Endothelial cell (in vitro differentiated cells): ENCODE measurements at places on chromosomes 12 and 14.

GRCh38 chr12:13784504-13784903, 196.9 kb downstream of the GRIN2B start:
- DNase-seq = no peak

DNA sequence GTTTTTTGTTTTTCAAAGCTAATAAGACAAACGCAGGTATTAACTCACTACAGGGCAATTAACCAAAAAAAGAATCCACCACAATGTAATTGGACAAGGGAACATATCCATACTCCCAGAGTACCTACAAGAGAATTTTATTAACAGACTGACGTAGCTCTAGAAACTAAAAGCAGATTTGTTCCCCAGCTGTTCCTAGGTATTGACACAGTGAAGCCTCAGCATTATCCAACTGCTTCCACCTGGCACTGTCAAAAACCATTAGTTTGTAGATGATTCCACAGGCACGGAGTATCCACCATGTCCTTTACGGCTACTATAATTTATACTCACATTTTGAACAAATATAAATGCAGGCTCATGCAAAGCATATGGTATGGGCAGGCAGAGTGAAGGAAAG, 22.3 kb downstream of the PPM1H start:
- no peak for DNase-seq

- no peak for DNase-seq
Measured at GRCh38 chr14:104220215-104221070, 82.1 kb downstream of the KIF26A start.

DNA sequence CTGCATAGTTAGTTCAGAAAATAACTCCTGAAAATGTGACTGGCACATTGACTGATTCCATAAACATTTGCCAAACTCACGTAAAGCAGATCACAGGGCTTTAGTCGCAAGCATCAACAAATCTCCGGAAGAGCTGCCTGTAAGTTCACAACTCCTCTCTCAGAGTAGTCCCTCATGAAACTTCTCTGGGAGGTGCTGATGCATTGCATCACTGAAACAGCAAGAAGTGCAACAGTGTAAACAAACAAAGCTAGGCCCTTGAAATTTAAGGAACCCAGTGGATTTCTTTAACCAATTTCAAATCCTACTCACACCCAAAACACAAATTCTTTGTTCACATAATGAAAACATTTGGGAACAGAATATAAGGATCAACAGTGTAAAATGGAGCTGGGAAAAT, 1691.7 kb upstream of the FLRT2 start:
- DNase-seq = no peak

GRCh38 chr12:91769736-91770135, 375.9 kb downstream of the BTG1 start:
- no peak for DNase-seq

DNA sequence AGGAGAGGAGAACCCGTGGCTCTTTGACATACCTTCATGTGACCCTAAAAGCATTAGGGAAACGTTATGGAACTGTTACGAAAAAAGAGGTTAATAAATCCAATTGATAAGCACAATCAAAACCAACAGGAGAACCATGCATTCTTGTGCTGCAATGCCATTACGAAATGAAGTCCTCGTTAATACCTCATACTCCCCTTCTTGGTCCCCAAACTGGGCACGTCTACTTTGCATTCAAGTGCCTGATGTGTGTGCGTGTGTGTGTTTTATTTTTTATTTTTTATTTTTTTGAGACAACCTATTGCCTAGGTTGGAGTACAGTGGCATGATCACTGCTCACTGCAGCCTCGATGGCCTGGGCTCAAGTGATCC, 150.0 kb downstream of the ETV6 start:
- DNase-seq = no peak

GRCh38 chr12:94648578-94648977, 1.8 kb downstream of the TMCC3 start:
- DNase-seq = no peak

DNA sequence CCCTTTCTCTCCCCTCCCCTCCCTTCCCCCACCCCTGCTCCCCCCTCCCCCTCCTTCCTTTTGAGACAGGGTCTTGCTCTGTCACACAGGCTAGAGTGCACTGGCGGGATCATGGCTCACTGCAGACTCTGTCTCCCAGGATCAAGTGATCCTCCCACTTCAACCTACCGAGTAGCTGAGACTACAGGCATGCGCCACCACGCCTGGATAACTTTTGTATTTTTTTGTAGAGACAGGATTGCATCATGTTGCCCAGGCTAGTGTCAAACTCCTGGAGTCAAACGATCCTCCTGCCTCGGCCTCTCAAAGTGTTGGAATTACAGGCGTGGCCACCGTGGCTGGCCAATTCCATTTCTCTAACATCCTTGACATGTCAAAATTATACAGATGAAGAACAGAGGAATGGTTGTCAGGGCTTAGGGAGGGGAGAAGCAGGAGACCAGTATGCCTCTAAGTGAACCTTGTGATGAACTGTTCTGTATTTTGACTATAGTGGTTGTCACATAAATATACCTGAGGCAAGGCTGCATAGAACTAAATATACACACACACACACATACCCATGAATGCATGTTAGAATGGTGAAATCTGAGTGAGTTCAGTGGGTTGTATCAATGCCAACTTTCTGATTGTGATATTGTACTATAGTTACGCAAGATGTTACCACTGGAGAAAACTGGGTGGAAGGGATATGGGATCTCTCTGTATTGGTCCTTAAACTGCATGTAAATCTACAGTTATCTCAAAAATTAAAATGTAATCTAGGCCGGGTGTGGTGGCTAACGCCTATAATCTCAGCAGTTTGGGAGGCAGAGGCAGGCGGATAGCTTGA, 3.6 kb upstream of the CFAP73 start:
- no peak for DNase-seq

- no peak for DNase-seq
Measured at GRCh38 chr12:19945559-19946435, 422.5 kb upstream of the PDE3A start.

- no peak for DNase-seq
Measured at GRCh38 chr14:54447231-54447692, 6.1 kb upstream of the CNIH1 start.

- DNase-seq = no peak
Measured at GRCh38 chr12:127398016-127398710, 868.8 kb upstream of the TMEM132C start.

DNA sequence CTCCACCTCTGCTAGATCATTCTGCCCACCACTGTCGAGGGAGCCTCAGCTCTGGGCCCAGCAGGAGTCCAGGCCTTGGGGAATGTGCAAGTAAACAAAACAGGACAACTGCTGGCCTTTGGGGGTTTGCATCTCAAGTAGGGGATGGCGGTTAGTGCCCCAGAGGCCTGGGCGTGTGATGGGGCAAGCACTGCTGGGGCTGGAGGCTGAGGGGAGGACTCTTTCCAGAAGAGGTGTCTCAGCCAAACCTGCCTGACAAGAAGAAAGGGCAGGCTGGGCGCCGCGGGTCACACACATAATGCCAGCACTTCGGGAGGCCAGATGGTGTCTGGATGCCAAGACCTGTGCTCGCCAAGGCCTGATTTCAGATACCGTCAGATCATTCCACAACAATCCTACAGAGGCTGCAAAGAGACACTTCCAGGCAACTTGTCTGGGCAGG, 8.6 kb upstream of the ALDH2 start:
- no peak for DNase-seq

DNA sequence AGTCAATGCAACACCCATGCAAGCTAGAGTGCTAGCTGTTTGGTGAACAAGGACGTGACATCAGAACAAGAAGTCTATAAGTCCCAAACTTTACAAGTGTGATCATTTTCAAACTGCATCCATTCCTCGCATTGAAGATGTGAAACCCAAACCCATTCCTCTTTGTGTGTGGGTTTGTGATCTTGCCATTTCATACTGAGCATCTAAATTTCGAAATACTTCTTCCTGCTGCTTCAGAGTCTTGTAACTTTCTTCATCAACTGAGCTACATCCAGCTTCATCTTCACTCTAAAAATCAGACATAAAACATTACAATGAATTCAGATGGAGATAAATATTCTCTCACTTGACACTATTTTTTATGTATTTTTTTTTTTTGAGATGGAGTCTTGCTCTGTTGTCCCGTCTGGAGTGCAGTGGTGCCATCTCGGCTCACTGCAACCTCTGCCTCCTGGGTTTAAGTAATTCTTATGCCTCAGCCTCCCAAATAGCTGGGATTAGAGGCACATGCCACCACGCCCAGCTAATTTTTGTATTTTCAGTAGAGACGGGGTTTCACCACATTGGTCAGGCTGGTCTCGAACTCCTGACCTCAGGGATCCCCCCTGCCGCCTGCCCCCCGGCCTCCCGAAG, 4.8 kb upstream of the ZCCHC8 start:
- no peak for DNase-seq

GRCh38 chr12:124386059-124386458, 91.2 kb downstream of the RFLNA start:
- DNase-seq = no peak

DNA sequence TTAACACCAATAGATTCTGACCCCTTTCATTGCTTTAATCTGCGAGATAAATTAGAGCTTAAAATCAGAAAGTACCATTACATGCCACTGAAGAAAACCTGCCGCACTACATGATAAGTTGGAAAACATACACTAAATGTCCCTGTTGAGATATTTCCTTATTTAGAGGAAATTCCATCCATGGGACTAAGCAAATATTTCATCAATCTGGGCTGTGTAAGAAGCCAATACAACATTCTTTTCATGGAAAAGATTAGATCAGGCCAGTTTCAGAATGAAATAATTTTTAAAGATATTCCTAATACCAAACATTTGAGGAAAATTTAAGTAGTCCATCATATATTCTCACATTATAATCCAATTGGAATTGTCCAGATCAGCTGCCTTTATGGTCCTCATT, 112.8 kb downstream of the LLPH start:
- DNase-seq = no peak

DNA sequence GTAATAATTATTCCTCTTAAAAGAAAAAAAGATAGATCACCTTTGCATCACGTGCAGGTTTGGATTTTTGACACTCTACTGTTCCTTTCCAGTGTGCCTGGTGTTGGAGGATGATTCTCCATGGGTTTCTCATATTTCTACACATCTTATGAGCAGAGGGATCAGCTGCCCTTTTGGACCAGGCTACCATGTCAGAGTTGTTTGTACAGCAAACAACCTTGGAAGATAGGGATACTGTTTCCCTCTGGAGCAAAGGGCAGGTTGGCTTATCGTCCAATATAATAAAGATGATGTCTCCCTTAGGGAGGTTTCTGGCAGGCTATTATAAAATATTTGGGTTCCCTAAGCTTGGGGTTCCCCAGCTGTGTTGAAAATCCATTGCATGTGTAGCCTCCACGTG, 42.1 kb downstream of the DAO start:
- DNase-seq = no peak

DNA sequence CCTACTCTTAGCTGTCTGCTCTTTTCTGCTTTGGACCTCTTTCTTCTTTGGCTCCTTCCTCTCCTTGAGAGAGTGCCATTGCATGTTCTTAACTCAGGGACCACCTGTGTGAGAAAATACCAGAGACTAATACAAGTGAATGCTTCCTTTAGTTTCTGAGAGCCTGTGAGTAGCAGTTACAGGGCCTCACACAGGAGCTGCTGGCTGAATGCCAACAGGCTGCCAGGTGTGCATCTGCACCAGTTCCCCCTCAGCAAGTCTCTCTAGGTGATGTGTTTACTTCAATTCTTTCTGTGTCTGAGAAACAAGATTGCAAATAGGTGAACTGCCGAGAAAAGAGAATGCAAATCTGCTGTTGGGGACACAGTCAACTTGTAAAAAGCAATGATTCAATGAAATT, 108.2 kb downstream of the STXBP6 start:
- DNase-seq = no peak

GRCh38 chr14:80658733-80659132, 282.8 kb downstream of the CEP128 start:
- DNase-seq = no peak

- no peak for DNase-seq
Measured at GRCh38 chr12:39795481-39795880, 175.9 kb upstream of the ABCD2 start.

DNA sequence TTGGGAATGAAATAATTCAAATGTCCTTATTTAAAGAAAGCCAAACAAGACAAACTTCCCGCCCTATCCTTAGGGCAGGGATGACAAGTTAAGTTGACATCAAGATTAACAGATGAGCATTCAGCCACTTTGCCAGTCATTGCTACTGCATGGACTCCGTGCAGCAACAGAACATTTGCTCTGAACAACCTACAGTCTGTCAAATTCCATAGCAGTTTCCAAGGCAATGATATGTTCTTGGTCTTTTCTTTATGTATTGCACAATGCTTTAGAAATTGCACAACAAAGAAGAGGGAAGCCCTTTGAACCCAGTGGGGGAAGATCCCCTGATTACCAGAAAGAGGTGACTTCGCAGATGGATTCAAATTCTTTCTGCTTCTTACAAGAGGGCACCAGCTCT, 269.8 kb downstream of the BCAT1 start:
- no peak for DNase-seq

DNA sequence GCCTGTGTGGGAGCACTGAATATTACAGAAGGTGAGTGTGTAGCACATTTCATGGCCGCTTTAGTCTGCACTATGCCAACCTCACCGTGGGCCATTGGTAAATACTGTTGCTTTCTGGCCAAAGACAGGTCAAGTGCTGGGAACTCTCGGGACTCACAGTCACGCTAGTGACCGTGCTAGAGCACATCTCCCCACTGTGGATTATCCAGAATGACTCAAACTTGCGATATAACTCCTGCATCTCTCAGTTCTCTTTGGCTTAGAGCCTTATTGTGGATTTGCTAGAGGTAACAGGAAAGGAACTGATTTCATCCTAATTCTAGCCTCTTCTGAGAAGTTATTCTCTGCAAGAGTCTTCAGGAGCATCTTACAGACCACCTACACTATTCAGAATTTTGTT, 86.5 kb downstream of the DAD1 start:
- no peak for DNase-seq
